ENCODE measurements at places on chromosomes 1 and 21.
A peak's percentile ranks its signal among the peaks of the same experiment; 100 is the strongest.

- DNase-seq, result no peak
Observed at GRCh38 chr1:47235241-47235681, 3.2 kb upstream of the TAL1 start.

DNA sequence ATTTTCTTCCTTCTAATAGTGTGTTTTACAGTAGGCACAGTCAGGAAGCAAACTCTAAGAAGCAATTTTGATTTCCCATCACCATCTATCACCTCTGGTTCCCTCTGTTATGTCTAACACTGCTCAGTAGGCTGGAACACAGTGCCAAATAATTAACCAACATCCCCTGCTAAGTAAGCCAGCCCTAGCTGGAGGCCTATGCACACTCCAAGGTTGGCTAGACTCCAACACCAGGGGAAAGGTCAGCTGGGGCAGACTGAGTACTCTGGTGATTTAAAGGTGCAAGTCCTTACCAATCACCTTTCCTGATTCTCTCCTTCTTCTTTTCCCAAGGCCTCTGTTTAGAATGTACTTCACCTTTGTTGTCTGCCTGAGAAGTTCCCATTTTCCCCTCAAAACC, 46.5 kb upstream of the BEND5 start:
- DNase-seq, result no peak

DNA sequence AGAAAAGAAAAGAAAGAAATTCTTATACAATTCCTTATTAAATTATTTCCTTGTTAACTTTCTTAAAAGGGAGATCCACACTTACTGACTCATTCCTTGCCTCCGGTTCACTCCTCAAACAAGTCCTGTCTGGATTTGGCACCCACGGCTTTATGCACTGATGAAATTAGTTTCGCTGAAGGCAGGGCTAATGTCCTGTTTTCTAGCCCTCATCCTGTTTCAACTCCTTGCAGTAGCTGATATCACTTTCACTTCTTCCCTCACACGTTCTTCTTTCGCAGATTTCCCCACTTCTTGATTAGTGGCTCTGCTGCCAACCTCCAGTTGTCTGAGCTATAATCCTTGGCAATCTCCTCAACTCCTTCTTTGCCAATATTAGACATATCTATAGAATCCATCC, 215.2 kb downstream of the URB2 start:
- no peak for DNase-seq

DNA sequence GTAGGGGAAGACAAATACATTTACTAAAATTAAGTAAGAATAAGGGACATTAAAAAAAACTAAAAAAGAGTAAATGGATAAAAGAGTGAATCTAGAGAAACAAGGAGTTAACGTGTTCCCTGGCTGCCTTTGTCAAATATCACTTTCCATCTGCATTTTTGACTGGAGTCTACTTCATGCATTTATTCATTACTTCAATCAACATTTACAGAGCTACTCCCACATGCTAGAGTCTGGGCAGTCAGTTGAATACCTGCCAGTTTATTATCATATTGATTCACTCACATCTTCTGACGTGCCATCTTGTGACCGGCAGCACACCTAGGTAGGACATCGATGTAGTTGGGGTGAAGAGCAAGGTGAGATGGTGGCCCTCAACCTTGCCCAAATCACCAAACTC, 35.6 kb upstream of the KCNA3 start:
- no peak for DNase-seq

DNA sequence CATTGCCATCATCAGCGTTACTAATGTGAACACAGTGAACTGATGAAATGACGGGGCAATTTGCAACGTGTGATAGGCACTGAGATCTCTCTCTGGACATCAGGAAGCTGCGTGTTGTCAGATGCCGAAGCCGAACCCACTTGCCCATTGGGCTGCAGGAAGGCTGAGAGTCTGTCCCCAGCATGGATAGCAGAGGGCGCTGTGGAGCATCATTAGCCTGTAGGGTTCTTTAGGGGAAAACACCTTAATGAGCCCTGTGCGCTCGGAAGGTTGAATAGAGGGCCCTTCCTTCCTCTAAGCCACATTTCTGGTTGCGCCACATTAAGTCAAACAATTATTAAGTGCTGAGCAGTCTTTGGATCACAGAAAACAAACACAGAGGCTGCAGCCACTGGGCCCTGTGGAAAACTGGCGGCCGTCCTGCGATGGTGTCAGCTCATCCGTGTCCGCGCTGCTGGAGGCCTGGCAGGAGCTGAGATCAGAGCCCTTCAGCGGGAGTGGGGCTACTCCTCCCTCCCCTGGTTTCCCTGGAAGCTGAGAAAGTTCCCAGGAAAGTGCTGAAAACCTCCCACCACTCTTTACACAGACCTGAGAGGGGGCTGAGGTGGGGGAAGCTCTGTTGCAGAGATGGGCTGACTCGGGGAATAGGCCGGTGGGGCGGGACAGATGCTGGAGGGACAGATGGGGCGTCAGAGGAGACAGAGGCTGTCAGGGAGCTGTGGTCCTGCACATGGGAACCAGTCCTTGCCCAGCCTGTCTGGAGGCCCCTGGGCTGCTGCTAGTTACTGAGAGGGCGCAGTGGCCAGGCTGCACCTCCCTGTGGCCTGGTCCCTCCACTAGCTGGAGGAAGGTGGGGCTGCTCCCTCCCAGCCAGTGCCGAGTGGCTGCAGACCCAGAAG, 12.7 kb downstream of the TFF2 start:
- peak; percentile 58 for DNase-seq

DNA sequence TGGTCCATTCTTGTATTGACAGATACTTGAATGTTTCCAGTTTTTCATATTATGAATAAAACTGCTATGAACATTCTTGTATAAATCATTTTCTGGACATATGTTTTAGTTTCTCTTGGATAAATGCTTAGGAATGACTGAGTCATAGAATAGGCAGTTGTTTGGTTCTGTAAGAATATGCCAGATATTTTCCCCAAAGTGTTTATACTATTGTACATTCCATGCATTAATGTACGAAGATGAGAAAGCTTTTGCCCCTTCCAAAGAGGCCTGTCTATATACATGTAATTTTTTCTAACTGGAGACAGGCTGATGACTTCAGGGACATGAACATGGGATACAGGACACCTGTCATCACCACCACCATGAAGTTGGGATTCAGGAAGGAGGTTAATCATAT, 11.3 kb downstream of the NBPF3 start:
- no peak for DNase-seq

DNA sequence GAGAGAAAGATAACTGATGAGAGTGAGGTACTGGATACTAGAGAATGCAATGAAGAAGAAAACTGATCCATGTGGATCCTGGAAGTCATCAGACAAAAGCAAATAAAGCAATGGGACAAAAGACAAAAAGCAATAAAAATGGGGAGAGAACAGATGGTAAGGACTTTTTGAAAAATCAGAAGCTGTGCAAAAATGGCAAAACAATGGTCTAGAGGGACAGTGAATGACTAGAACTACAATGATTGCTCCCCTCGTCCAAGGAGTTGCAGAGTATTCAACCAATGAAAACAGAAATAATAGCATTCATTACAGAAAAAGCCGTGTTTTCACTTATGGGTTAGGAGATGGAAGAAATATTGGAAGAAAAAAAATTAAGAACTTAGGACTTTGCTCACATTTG, 18.5 kb downstream of the LUZP1 start:
- DNase-seq, result no peak

DNA sequence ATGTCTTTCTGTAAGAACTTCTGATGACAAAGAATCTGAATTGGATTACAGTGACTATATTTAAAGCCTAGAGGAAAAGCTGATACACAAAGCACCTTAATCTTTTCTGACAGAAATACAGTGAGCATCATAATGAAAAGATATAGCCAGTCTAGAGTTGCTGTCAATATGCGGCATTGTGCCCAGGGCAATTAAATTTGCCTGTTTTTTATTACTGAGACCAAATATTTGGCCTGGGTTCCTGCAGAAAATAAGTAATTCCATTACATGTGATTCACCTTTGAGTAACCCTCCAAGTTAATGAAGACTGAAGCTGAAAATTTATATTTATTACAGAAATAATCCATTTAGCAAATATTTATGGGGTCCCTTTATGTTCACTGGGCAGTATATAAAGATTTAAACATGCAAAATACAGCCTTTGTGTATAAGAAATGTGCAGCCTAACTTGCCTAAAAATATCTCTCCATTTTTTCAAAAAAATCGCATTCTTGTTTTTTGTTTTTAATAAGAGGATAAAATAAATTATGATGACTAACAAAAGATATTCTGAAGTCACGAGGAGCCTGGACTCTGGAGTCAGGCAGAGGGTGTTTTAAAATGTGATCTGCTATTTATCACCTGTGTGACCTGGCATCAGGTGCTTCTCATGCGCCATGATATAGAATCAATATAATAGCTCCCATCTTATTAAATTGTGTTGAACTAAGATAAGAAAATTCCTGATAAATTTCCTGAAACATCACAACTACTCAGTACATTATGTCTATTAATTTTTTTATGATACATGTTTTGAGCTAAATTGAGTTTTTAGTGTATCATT, 83.6 kb downstream of the SGIP1 start:
- DNase-seq, result no peak

DNA sequence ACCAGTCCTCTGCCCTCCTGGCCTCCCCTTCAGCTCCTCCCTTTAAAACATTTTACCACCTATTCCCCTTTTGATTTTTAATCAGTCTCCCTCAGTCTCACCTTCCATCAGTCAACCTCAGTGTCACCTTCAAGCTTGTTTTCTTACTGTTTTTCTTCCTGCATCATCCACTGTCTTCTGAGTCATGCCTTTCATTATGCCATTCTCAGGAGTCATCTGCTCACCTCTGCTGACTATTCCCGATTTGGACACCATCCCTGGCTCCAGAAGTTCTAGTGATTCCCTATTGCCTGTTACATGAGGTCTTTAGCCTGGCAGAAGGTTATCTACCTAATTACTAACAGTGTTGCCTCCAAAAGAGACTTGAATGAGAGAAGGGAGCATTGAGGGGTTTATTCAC, 23.9 kb downstream of the NFASC start:
- no peak for DNase-seq

DNA sequence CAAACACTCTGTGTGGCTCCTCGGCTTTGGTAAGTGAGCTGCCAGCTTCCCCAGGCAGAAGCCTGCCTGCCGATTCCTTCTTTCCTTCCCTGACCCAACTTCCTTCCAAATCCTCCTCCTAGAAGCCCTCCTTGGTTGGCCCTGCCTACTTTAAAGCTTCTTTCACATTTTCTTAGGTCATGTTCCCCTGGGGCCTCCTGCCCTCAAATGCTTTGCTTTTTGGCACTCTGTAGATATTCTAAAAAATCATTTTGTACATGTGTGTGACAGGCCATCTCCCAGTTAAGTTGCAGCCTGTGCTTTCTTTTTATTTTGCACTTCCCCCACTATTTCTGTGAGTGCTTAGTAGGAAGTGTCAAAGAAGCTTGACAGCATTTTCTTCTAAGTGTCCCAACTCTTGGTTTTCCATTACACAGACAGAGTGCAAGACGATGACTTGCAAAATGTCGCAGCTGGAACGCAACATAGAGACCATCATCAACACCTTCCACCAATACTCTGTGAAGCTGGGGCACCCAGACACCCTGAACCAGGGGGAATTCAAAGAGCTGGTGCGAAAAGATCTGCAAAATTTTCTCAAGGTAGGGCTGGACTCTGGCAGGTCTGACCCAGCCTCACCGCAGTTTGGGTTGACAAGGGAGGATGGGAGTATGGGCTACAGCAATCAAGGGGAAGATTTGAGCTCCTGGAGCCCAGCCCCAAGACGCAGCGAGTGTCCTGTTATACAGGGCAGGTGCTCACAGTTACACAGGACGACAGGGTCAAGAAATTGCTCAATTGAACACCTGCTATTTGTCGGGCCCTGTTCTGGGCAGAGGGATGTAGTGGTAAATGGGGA, at the start of gene S100A9:
Gene S100A9 (plus strand): TSS at position 2 of the 838 bp plus-strand sequence. CDS start 430 bp downstream, at position 432.
- no peak for DNase-seq

- no peak for DNase-seq
Observed at GRCh38 chr1:206782448-206782847, 10.2 kb upstream of the IL10 start.

- no peak for DNase-seq
Observed at GRCh38 chr1:12022036-12022435, 2.7 kb downstream of the MIIP start.

GRCh38 chr21:31191553-31191952, 152.5 kb downstream of the TIAM1 start:
- DNase-seq, result no peak

DNA sequence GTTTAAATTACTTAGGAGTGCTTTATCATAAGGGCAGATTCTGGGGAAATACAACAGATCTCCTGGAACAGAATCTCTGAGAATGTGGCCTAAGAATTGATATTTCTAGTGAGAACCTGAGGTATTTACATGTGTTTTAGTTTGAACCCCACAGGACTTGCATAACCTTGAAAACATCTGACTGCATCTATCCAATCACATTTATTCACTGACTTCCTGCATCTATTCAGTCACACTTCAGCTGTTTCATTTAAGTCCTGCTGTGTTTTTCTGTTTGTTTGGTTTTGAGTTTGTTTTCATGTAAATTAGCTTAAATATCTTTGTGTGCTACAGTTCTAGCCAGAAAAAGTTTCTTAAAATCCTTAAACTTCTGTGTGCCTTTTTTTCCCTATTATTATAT, 1260.7 kb downstream of the PLA2G4A start:
- no peak for DNase-seq

Data from effector memory CD4-positive, alpha-beta T cell (primary cell).